ENCODE measurements at places on chromosomes 16 and 17.

- no peak for DNase-seq
Measured at GRCh38 chr17:43832168-43832975, 574 bp downstream of the MPP3 start.

DNA sequence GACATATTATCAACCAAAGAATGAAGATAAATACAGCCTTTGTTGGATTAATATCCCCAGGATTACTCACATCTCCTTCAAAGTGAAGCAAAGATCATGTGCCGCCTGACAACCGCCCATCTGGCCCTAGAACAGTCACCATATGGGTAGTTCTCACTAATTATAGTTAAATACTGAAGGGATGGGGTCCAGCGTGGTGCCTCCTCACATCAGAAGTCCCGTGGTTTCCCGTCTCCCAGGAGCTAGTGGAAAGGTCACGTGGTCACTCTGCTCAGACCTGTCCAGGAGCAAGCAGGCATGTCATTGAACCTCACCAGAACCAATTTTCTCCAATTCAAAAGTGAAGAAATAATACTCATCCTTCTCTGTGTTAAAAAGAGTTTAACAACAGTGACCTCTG lies 434.5 kb downstream of the SHISA9 start:
- no peak for DNase-seq

DNA sequence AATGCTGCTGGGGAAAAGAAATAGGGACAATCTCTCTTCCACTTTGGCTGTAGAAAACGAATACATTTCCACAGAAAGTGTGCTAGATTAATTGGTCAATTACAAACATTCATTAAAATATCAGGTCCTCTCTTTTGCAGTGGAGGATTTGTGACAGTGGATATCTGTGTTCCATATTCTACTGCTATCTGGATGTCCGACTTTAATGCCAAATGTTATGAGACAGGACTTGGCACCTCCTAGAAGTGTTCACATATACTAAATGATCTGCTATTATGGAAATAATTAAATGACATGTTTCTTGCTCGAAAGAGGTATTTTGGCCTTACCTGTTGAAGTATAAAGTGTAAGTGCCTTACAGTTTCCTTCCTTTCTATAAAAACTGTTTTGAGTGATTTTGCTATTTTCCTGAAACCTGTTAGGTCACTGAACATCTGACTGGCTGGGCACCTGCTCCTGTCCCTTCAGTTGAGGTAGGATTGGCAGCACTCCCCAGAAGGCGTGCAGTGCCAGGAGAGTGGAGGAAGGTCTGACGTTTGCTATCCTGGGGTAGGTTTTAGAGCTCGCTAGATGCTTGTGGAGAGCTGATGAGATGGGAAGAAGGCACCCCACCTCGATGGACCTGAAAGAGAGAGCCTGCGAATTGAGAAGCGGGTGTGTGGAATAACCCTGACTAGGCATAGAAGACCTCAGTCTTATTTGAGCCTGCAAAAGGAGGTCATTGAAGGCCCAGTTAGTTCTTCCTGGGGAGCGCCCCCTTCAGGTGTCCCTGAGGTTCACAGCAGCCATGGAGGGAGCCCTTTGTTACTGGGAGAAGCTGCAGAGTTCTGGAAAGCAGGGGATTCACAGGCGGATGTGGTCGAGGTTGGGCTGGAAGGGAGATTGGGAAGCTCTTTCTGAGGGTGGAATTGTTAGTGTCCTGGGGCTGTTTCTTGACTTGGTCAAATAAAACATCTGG lies 159.4 kb upstream of the ZNF267 start:
- no peak for DNase-seq

DNA sequence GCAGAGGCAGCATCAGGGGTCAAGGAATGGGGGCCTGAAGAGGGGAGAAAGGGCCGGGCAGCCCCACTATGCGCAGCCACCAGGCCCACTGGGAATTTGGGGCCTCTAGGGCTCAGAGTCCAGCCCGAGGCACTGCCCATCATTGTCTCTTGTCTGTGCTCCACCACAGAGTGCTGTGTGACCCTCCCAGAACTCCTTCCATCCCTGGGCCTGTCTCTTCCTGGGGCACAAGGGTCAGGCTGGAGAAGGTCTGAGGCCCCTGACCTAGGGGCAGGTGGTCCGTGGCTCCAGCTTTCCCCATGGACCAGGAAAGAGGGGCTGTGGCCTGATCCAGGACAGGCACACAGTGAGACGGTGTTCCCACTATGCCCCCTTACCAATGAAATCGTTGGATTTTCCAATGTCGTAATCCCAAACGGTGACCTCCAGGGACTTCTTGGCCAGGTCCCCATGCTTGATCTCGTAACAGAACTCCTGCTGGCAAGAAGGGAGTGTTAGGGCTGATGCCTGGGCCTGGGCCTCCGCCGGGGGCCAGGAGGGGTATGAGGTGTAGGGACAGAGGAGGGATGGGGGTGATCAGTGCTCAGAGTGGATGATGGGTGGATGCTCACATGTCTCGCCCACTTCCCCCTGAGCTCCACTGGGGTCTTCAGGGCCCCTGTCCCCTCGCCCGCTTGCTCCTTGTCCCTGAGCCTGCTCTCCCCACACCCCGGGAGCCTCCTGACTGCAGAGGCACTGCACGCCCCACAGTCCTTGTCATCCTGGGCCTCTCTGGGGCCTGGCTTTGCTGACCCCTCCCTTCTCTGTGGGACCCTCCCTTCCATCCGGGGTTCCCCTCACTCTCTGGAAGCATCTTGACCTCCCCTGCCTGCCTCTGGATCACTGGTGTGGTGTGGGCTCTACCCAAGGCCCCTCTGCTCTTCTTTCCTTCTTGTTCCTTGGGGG lies 10.7 kb downstream of the SCGB1C2 start:
- no peak for DNase-seq

- DNase-seq = no peak
Measured at GRCh38 chr17:80068301-80069222, 32.1 kb downstream of the CCDC40 start.

DNA sequence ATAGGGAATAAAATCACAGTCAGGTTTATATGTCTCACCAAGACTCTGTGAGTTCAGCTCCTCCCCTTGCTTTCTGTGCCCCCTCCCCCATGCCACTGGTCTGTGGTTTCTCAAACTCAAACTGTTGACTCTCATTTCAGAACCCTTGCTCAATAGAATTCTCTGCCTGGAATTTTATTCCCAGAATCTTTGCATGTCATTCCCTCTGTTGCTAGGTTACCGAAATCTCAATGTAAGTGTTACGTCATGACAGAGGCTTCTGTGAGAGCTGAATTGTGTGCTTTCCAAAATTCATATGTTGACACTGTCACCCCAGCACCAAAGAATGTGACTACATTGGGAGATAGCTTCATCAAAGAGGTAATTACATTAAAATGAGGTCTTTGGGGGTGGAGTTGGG lies 1938.8 kb downstream of the TP53TG3F start:
- no peak for DNase-seq

- DNase-seq = no peak
Measured at GRCh38 chr17:42422958-42423712, at the start of gene CAVIN1. Gene CAVIN1, minus strand, starts transcription at chr17:42423256. Its CDS starts 159 bp downstream, at chr17:42423097.

GRCh38 chr17:10025224-10025623 lies 120.2 kb upstream of the RCVRN start:
- DNase-seq = no peak

DNA sequence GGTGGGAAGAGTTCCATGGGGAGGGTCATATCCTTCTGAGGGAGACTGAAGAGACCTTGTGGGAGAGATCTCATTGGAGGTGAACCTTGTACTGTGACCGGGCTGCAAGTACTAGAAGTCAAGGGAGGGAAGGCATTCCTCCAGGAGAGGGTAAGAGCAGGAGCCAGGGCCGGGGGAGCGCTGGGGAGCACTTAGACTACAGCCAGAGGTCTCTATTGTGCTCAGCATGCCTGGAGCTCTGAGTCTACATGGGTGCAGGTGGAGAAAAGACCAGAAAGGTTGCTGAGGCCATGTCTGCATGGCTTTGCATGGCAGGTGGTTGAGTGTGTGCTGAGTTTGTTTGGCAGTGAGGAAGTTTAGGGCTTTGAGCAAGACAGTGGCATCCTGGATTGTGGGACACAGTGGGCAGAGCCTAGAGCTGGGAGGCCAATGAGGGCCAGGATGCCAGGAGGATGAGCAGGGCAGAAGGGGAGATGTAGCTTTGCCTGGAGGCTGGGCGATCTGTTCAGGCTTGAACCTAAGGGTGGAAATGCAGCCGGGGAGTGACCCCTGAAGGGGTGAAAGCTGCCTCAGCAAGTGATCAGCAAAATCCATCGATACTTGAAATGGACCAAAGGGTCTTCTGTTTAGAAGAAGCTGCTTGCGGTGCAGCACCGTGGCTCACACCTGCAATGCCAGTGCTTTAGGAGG lies 317.4 kb upstream of the TNRC6C start:
- no peak for DNase-seq

GRCh38 chr17:61009663-61010062 lies 332.0 kb downstream of the BCAS3 start:
- peak; percentile 10 for DNase-seq

DNA sequence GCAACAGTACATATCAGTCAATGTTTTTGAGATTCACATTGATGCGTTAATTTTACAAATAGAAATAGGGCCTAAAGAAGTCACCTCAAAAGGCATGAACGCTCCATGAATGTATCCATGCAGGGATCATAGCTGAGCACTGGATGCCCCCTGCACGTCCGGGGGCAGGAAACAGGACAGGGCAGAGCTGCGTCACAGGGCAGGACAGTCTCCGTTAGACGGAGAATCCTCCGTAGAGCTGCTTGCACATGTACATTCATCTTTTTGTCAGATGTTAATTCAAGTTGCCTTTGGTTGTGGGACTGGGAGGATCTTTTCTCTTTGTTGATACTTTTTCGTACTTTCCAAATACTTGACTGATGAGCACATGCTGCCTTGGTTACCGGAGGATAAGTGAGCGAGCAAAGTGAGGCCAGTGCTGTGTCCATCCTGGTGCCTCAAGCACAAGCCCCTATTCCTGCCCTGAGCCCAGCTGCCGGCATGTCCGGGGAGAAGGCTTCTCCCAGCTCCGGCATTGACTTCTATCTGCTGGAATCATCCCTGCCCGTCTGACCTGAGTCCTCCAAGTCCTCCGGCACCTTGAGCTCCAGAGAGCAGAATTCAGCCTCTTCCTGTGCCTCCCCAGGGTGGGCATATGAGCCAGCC lies 15.0 kb downstream of the GAA start:
- no peak for DNase-seq

GRCh38 chr17:265718-266117 lies 84.3 kb upstream of the DOC2B start:
- no peak for DNase-seq

- no peak for DNase-seq
Measured at GRCh38 chr17:13544292-13544691, 57.4 kb downstream of the HS3ST3A1 start.

GRCh38 chr16:1089822-1090619 lies 6.0 kb downstream of the C1QTNF8 start:
- DNase-seq = no peak

GRCh38 chr16:12254566-12254965 lies 278.0 kb downstream of the SNX29 start:
- no peak for DNase-seq

GRCh38 chr16:9275816-9276354 lies 184.4 kb downstream of the HAPSTR1 start:
- DNase-seq = no peak

DNA sequence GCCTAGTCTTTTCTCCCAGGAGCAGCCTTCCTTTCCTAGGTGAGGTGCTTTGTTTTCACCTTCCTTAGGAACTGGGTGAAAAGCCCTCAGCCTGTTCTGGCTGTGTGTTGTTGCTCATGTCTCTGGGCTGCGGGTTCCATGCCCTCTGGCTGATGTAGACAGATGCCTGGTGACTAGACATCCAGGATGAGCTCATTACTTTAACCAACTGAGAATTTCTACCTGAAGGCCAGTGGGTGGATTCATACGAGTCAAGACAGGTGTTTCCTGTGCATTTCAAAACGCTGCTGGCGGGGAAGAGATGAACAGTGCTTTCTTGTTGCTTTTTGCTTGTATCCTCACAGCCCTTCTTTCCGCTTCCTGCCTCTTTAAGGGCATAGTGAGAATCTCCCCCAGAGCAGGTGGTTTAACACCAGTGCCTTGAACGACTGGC lies 22.3 kb downstream of the SAP30BP start:
- DNase-seq = peak; percentile 68

GRCh38 chr17:28948342-28948741 lies 3.0 kb downstream of the PHF12 start:
- DNase-seq = no peak

DNA sequence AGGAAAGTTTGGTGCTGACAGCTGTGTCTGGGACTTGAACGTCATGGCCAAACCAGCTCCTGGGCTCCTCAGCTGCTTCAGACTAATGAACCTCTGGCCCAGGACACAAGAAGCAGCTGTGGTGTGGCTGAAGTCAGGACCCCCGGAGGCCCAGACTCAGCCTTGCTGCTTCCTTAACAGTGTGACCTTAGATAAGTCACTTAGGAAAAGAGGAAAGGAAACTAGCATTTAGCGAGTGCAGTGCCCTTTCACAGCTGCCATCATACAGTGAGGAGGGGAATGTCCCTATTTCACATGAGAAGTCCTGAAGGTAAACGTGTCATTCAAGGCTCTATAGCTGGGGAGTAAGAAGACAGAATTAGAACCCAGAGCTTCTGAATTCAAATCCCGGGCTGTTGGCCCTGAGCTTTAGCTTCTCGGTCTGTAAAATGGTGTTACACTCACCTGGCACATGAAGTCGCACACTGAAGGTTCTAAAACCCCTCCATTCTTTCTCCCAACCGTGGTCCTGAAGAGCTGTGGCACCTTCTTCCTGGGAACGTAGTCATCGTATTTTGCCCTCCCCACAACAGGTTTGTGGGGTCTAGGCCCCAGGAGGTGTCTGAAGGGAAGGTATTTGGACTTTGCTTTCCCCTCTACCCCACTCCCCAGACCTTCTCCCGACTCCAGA lies 910 bp upstream of the RAMP2 start:
- DNase-seq = no peak

DNA sequence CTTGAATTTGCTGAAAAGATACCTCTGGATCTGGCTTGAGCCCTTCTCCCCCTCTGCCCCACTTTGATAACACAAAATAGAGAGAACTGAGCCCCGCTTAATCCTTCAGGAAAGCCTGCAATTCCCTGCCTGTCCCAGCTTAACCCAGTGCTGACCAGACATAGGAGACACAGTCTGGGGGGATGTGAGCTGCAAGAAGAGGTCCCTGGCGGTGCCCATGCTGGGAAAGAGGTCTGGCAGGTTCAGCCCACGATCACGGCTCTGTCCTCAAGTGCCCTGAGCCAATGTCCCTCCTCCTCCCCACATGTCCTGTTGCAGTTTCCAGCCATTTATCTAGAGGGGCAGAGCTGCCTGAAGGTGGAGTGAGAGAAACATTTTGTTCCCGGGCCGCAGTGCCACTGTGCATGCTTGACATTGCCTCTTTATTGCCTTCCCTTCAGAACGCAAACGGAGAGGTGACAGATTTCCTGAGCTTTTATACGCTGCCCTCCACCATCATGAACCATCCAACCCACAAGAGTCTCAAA lies 29.0 kb downstream of the PLCD3 start:
- no peak for DNase-seq
